ENCODE measurements at places on chromosomes 2 and 18.

- no peak for DNase-seq
These were observed 433.3 kb upstream of the ID2 start for GRCh38 chr2:8248623-8248957.

GRCh38 chr18:12939162-12939561, 8.6 kb upstream of the SEH1L start:
- no peak for DNase-seq

DNA sequence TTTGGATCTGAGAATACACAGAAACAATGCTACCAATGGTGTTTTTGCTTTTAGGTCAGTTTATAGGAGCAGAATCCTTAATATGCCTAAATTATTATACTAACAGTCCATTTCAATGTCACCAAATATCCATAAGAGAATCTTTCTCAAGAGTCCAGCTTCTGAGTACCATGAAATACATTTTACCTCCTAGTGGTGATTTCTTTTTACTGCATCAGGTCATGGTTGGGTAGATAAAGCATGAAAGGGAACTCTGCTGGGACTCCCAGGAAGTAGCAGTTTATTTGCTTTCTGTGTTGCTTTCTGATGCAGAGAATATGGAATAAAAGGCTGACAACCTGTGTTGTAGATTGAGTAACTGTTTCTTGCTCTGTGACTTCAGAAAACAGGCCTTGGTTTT, 115.6 kb downstream of the PPP1R1C start:
- no peak for DNase-seq

DNA sequence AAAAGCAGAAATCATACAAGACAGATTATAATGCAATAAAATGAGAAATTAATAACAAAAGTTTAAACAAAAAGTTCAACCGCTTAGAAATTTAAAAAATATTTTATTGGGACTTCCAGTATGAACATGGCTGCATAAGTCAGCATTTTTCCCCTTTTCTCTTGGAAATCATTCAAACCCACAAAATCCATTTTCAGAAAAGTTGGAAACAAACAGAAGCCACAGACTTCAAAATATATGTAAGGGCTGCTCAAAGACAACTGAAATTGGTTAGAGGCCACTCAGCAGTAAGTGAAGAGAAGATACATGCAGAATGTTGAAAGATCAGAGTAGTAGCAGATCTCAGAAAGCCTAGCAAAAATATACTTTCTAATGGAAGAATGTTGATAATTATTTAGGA, 194.0 kb downstream of the DYSF start:
- DNase-seq = no peak

- DNase-seq = peak; percentile 11
These were observed 321.3 kb upstream of the TFPI start for GRCh38 chr2:187875261-187876141.

- no peak for DNase-seq
These were observed 1732.3 kb upstream of the PIK3C3 start for GRCh38 chr18:40222776-40223175.

DNA sequence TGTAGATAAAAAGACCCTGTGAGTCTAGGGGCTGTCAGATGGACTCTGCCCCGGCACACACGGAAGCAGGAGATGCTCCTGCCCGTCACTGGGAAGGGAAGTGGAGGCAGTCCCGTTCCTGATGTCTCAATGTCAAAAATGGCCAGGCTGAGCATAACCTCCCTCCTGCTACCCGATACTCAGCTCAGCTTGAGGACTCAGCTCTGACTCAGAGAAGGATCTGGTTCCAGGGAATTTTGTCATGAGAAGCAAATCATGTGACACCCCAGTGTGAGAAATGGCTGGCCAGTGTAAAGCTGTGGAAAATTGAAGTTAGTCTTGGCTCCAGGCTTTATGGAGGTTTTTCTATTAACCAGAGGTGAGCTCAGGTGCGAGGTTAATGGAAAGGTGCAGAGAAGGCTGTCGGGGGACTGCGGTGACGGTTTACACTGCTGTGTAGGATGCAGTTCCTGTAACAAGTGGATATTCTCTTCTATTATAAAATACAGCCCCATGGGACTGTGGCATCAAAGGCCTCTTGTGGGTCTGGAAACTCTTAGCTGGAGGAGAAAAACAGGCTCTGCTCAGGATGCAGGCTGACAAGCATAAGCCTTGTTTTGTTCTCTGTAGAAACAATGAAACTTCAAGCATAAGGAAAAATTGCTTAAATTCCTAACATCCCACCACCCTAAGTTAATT, 24.7 kb upstream of the AGAP1 start:
- DNase-seq = peak; percentile 70

- DNase-seq = no peak
These were observed 293.4 kb downstream of the XIRP2 start for GRCh38 chr2:167181688-167182087.

- no peak for DNase-seq
These were observed 129.3 kb upstream of the GPC1 start for GRCh38 chr2:240306185-240306584.

- DNase-seq = peak; percentile 7
These were observed at the start of gene SLC38A11 for GRCh38 chr2:164954954-164955701. Gene SLC38A11, minus strand, starts transcription at chr2:164955525. Its CDS starts 278 bp downstream, at chr2:164955247.

DNA sequence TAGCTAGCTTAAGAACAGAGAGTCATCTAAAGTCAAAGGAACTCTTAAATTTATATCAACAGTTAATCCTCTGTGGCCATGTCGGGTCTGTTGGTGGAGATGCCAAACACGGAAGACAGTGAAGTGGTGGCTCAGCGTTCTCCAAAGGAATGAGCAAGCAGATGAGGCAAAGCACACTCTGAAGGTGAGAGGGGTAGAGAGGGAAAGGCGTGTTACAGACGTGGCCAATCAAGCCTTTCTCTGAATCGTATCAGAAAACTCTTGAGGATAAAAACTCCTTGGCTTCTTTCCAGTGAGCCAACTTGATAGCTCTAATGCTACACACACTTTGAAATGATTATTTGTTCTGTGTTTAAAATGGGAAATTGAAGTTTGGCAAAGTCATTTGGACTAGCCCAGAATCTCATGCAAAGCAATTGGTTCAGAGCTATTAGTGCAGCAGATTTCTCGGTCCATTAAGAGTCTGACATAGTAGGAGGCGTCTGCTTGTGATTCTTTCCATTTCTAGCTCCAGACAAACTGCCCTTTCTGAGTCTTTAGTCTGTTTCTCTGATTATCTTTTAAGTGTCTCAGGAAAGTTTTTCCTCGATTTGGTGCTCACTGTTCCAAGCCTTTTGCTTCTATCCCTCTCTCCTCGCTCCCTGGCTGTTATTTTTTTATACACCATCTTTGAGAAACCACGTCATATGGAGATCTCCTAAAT, 57.5 kb upstream of the CPO start:
- no peak for DNase-seq

GRCh38 chr2:57080035-57080434, 896.2 kb downstream of the CCDC85A start:
- DNase-seq = no peak

GRCh38 chr2:191927319-191927867, 80.5 kb upstream of the CAVIN2 start:
- DNase-seq = no peak

DNA sequence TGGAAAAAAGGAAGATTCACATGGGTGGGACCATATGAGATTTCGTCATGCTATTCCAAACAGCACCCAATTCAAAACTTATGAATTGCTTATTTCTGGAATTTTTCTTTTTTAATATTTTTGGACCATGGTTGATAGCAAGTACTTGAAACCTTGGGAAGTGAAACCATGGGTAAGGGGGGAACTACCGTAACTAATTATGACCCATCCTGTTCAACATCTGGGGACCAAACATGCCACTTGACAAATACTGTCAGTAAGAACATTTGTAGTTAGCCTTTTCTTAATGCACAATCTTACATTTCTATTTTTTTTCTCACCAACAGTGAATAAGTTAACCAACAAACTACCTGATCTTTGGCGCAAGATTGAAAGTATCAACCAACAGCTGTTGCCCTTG, 105.7 kb upstream of the TTC39C start:
- no peak for DNase-seq

GRCh38 chr18:10847907-10848306, 301.5 kb downstream of the PIEZO2 start:
- DNase-seq = no peak

GRCh38 chr2:176818617-176819016, 394.0 kb upstream of the HNRNPA3 start:
- DNase-seq = no peak

DNA sequence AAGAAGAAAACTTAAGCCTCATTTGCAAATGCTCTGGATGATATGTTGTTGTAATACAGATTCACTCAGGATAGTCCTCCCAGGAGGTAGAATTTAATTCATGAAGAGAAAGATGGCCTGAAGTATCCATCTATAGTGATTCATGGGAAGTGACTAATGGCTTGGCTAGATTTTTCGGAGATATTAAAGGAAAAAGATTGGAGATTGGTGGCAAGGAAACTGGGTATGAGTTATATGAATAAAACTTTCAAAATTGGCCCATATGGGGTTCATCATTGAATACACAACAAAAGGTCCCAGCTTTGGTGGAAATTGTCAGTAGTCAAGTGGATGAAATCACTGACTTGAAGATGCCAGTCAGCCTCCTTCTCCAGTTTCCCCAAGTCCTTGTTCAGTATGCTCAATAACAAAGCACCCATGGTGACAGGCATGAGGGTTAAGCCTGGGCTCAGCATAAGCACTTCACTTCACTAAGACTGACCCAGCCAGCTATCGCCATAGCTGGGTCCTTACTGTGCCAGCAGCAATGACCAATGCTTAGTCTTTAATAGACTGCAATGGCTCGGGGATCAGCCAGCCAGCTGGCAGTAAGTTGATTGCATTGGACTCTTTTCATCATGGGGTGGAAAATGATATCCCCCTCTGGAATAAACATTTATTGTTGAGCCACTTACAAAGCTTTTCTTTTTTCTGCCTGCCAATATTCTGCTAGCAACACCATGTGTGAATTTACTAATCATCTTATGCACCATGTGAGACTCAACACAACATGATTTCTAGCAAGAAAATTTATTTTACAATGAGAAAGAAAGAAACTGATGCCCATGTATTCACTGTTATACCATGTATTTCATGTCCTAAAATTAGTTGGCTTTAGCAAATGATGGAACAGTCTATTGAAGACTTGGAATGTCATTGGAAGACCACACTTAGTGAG, 176.6 kb upstream of the TACR1 start:
- DNase-seq = peak; percentile 32

DNA sequence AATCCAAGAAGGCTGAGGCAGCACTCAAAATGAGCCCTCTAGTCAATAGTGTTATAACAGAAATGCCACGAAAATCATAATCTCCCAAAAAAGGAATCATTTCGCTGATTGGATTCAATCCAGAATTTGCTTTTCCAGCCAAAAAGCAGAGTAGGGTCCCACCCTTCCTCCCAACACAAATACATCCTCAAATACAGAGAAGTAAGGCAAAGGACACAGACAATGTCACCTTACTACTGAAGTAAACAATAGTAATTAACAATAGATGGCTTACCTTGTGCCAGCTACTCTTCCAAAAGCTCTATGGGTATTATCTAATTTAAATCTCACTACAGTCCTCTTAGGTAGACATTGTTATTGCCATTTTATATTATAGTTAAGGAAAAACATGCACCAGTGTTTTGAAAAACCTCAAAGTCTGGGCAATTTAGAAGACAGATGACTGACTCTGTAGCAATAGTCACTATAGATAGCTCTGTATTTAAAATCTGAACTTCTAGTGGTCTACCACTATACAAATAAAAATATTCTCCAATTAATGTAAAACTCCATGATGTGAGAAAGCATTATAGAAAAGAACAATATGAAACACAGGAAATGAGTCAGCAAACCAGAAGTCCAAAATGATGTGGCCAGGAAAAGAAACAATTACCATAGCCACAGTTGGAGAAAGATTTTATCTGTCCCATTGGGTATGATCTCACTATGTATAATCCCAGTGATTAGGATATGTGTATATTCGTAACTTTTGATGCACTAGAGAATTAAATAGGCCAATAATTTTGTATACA, 305.0 kb upstream of the ERBB4 start:
- DNase-seq = no peak

DNA sequence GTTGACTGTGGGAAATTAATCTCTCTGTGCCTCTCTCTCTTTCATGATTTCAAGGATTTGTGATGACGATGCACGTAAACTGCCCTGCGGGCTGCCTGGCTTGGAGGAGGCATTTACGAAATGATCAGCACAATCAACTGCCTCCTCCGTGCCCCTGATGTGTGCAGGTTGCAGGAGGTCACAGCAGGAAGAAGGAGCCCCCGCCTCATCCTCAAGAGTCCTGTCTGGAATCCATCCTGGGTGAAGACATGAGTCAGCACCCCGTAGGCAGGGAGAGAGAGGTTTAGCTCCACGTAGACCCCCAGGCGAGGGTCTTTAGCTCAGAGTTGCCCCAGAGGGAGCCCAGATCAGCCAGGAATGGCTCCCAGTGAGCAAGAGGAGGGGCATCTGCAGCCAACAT, 17.1 kb upstream of the TEX51 start:
- DNase-seq = no peak

GRCh38 chr2:174615871-174616436, 18.4 kb upstream of the WIPF1 start:
- DNase-seq = no peak

- no peak for DNase-seq
These were observed 422.9 kb upstream of the TRIB2 start for GRCh38 chr2:12293874-12294273.

- no peak for DNase-seq
These were observed 17.3 kb downstream of the DUSP11 start for GRCh38 chr2:73762571-73762970.

GRCh38 chr2:196233805-196234475, 62.6 kb upstream of the STK17B start:
- DNase-seq = no peak

DNA sequence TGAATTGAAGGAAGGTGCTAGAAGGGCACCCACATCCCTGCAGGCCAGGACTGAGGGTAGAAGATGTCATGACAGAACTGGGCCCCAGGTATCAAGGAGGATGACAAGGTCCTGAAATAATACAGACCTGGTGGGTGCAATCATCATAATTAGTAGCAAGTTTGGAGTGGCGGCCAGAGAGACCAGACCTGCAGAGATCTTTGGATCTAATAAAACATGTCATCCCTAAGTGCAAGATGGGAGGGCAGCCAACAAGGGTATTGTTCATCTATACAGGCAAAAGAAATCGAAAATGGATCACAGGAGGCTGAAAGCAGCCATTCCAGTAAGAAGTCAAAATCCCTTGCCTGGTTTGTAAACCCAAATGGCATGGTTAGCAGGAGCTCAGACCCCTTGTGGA, 111.3 kb upstream of the BOD1L2 start:
- DNase-seq = no peak

- no peak for DNase-seq
These were observed 163.7 kb upstream of the PXDN start for GRCh38 chr2:1907849-1908533.

DNA sequence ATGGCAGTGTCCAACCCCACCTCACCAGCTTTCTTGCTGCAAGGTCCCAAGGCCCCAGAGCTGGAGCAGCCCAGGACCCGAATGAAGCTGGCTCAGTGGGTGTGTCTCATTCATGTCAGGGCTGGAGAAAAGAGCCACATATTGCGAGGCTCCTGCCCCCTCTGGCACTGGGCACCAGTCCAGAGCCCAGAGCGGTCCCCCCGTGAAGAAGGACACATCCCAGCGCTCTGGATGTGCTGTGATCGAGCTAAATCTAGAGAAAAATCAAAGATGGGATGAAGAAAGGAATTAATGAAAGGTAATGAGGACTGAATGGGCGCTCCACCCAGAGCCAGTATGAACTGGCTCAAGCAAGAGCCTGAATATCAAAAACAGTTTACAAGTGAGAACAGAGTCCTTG, 13.3 kb upstream of the MPV17 start:
- no peak for DNase-seq
